Karpas-422 (cell line): ENCODE measurements at places on chromosomes 11 and 22.

DNA sequence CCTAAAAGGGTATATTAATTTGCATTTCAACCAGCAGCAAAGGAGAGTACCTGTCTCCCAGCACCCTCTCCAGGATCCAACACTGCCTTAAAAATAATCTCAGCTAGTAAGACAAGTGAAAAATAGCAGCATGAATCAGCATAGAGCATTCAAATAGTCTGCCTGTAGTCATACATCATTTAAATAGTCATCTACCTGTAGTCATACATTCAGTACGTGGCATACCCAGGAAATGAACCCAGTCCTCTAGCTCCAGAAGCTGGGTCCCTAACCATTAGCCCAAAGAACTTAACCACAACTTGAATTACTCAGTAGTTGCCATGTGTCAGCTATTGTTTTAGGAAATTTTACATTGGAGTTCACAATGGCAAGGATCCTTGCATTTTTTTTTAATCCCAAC lies 9.3 kb downstream of the TENM4 start:
- H3K27ac ChIP-seq: no peak overlapping the region

GRCh38 chr22:33391298-33391697 lies 333.1 kb upstream of the SYN3 start:
- H3K27me3 ChIP-seq: no peaks in the 10 kb centered on the region
- DNase-seq: no peak
- no peaks in the 10 kb centered on the region for H3K36me3 ChIP-seq
- no peaks in the 10 kb centered on the region for H3K4me1 ChIP-seq

DNA sequence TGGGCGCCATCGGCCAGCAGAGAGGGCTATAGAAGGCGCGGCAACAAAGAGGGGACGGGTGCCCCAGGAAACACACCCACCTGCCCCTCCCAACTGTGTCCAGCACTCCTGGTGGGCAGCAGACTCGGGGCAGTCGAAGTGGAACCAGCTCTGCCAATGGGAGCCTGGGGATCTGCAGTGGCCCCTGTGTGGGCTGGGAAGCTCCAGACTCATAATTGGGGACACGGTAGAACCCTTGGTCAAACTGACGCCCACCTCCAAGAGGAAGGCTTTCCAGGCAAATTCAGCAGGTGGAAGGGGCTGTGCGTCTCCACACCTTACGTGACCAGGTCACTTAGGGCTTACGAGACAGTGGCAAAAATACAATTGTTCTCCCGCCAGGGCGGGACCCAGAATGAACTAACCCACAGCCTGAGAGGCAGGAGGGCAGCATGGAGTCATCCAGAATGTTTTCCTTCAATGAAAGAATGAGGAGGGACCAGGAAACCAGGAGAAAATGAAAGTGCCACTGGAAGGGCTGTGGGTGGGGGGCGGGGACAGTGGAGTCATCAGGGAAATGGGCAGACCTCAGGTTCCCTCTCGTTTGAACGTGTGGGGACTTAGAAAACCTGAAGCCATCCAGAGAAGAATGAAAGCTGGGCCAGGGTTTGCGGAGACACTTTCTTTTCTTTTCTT lies 53.2 kb upstream of the SHANK2 start:
- no peak overlapping the region for H3K4me3 ChIP-seq
- DNase-seq: no peak
- H3K36me3 ChIP-seq: no peaks in the 10 kb centered on the region
- H3K4me1 ChIP-seq: no peaks in the 10 kb centered on the region
- H3K27ac ChIP-seq: no peak overlapping the region
- H3K27me3 ChIP-seq: no peaks in the 10 kb centered on the region

DNA sequence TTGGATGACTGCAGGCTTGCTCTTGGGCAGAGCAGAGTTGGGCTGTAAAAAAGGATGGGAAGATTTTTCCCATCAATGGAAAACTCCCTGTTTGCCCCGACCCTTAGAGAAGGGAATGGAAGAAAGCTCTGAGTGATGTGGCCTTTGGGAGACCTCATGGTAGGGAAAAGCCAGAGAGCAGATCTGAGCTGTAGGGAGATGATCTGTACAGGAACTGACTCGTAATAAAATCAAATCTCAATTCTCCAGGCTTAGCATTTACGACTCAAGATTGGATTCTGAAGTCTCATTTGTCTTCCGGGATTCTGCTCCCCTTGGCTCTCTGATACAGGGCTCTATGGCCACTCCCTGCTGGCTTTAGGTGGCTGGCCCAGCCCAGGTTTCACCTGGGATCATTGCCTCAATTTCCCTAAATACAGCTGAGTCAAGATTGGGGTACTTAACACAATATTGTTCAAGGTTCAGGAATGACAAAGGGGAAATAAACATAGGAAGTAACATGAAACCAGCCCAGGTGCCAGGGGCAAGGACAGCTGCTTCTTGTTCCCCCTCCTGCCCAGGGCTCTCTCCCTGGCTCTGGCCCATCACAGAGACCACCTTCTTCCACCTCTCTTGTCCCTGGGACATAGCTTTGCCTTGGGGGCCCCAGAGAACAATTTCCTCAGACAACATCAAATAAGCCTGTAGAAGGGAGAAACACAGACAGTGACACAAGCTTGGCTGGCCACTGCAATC lies 38.4 kb upstream of the THY1 start:
- no peak for DNase-seq
- peak overlapping the region; percentile 90 for H3K27ac ChIP-seq
- H3K36me3 ChIP-seq: no peaks in the 10 kb centered on the region
- no peaks in the 10 kb centered on the region for H3K27me3 ChIP-seq
- 0 out of 2 replicates have a peak overlapping the region, but pooled peaks have one; percentile 22 for H3K4me3 ChIP-seq
- H3K4me1 ChIP-seq: peaks cover 36% of the 10 kb centered on the region

DNA sequence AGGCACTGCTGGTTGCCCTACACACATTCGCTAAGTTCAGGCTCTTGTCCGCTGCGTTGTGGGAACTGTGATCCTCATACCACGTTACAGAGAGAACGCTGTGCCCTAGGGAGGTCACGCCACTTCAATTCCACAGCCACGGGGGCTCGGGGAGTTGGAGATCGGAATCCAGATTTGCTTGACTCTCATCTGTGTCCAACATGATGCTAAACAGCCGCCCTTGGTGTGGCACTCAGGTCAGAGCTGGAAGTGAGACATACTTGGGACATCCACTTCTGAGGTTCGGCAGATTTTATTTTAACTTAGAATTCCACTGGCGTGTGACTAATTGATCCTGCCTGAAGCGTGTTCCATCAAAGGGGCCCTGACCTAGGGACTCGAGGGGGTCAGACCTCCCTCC lies 41.7 kb downstream of the RIBC2 start:
- no peaks in the 10 kb centered on the region for H3K27me3 ChIP-seq
- H3K27ac ChIP-seq: no peak overlapping the region
- H3K4me1 ChIP-seq: no peaks in the 10 kb centered on the region
